Mammary epithelial cell (primary cell): ENCODE measurements at places on chromosomes 7 and 10.

DNA sequence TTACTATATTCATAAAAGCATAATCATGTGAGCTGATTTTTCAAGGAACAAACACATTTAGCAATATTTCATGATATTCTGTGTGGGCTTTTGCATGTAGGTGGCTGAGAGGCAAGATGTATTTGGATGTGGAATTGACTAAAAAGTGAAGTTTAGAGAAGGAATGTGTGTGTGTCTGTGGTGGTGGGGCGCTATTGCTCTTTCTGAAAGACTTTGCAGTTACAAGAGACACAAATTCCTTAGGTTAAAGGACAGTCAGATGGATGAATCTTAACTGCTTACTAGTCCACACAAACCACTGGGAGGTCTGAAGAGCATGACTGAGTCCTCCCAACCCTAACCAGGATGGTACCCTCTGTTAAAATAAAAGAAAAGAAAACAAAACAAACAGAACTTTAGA is 200.1 kb downstream of the SDHAF3 start:
- DNase-seq, result no peak

DNA sequence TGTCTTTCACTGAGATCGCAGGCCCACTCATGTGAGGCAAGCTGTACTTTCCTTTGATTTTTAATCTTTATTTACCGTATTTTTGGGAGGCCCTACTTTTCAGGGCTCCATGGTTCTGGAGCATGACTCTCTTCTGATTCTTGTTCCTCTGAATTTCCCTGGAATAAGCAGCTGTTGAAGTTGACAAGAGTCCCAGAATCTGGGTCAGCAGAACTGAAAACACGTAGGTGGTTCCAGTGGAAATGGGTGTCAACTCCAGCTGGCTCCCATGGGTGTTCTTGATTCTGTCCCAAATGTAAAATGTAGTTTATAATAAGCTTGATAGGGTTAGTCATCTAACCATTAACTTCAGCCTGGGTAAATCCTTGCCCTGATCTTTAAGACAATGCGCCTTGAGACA is 409.4 kb downstream of the GATA3 start:
- DNase-seq, result no peak

DNA sequence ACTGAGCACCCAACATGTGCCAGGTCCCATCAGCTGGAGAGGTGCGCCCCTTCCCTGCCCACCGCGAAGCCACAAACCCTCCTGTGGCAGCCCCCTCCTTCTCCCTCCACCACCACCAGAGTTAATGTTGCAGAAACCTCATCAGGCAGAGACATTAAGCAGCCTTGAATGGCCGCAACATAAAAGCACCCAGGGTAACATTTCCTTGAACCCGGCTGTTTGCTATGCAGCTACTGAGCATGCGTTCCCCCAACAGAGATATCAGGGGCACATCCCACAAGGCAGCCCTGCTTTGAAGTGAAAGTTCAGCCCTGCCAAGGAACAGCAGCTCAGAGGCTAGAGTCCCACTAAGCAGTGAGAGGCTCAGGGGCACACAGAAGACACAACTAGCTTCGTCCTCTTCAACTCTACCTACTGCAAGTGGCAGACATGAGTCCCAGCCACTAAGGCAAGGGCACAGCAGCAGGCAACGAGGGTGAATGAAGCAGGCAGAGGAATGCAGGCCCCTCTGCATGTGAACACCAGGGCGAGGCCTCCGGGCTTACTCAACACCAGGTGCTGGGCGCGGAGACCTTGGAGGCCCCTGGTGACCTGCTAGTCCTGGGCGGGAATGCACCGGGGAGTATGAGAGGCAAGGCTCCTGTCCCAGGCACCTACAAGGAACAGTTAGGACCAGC is 107.4 kb downstream of the SLIT1 start:
- DNase-seq, result no peak

DNA sequence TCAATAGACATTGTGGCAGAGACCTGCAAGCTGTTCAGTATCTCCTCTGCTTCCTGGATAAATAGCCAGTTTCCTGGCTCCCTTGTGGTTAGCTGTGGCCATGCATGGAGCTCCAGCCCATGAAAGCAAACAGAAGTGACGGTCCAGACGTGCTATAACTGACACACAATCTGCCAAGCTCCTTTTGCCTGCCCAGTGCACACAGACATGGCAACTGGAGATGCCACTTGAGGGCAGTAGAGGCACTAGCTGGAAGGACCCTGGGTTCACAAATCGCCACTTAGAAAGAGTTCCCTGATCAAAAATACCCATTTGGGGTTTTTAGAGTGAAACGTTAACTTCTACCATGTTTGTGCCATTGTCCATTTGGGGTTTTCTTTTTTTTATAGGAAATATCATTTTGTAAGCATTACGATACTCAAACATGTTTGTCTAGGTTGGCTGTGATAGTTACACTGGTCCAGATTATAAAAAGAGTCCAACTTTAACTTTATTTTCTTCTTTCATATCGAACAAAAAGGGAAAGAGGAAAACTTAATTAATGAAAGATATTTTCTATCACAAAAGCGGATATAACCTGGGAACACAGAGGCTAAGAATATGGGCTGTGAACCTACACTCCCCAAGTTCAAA is 31.3 kb downstream of the KIN start:
- peak; percentile 14 for DNase-seq

- DNase-seq, result no peak
These were observed 17.4 kb upstream of the SLF2 start for GRCh38 chr10:100895346-100895745.

- DNase-seq, result no peak
These were observed 41.5 kb downstream of the ANKMY2 start for GRCh38 chr7:16604054-16604453.

DNA sequence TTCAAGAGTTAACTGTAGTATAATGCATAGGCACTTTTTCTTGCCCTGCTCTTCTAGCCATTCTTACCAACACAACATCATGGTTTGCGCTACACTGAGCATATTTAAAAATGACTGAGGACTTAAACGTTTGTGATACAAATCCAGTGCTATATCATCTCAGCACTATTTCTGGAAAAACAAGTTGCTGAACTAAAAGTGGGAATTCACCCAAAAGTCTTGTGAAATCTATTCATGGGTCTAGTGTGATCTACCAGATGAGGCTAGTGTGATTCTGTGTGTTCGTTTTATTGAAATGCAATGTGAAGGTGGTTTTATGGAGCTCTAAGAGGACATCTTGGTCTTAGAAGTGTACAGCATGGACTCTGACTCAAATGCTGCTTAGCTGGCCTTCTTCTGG is 584.6 kb upstream of the POM121L12 start:
- DNase-seq, result no peak

DNA sequence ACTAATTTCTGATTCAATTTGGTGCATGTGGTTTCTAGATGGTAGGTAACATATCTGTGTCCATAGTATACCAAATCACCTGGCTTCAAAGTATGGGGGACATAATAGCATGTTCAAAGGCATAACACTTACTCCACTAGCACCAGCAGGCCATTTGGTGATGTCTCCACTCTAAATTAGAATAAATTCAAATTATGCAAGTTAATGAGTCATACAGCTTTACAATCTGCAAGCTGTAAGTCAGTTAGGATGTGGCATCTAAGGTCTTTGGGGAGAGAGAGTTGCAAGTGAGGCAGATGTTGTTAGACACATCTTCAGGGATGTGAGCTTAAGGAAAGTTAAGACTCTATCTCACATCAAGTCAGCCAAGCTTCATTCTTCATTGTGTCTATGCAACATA is 506.4 kb upstream of the GRM3 start:
- DNase-seq, result no peak

GRCh38 chr7:140451716-140452115 is 27.6 kb downstream of the MKRN1 start:
- DNase-seq, result no peak

DNA sequence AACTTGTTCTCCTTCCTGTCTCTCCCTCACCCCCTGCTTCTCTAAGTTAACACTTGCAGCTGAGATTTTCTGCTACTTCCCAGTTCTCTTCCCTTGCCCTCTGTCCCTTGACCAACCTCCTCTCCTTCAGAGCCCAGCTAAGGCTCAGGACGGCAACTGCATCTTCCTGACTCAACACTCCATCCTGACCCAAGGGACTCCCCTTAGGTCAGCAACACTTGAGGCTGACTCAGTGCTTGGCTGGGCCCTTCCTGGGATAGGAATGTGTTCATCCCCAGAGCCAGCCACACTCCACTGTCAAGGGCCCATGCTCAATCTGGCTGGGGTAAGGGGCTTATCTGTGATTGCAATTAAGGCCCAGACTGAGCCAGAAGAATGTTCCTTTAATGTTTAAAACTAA is 3.4 kb downstream of the CALHM2 start:
- peak; percentile 73 for DNase-seq

GRCh38 chr10:104297697-104298660 is 29.0 kb downstream of the GSTO2 start:
- no peak for DNase-seq

DNA sequence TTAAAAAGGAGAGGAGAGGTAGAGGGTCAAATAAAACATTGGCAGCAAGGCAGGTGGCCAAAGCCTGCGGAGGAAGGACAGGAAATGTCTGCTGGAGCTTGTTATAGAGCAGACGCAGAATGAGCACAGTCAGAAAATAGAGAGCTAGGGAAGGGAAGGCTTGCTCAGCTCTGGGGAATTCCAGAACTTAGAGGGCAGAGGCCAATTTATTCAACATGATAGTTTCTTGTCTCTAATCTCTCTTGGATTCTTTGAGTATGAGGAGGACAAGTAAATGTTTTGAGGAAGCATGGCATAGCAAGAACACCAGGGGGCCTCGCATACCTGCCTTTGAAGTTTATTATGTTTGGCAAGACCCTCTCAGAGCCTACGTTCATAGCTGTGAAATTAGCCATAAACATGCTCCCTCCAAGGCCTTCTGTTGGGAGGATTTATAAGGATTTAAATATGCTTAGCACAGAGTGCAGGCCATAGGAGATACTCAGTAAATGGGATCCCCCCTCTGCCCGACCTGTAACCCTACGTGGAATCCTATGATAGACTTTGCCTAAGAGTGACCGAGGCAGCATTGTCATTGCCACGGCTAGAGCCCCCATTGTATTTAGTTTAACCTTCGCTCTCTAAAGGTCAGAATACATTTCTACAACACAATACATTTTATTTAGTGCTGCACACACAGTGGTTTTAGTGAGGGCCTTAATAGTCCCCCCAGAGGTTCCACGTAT is 293.9 kb downstream of the CCDC3 start:
- peak; percentile 78 for DNase-seq

GRCh38 chr7:1523844-1524243 is 6.7 kb upstream of the MAFK start:
- no peak for DNase-seq

DNA sequence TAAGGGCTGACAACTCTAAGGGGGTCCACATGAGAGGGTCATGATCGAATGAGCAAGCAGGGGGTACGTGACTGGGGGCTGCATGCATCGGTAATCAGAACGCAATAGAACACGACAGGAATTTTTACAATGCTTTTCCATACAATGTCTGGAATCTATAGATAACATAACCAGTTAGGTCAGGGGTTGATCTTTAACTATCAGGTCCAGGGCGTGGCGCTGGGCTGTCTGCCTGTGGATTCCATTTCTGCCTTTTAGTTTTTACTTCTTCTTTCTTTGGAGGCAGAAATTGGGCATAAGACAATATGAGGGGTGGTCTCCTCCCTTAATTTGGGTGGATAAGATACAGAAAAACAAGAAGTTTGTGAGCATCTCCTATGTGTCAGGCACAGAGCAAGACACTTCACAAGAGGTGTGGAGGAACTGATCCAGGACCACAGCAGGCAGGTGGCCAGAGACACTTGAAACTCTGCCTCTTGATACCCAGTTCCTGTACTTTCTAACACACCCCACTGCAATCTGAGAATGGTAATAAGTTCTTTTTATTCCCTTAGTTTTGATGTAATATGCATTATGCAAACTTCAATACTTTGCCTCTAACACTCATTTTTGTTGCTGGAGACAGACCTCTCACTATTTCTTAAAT is 18.0 kb upstream of the MRLN start:
- no peak for DNase-seq

GRCh38 chr10:116464257-116464656 is 36.6 kb downstream of the PNLIPRP3 start:
- DNase-seq, result no peak

DNA sequence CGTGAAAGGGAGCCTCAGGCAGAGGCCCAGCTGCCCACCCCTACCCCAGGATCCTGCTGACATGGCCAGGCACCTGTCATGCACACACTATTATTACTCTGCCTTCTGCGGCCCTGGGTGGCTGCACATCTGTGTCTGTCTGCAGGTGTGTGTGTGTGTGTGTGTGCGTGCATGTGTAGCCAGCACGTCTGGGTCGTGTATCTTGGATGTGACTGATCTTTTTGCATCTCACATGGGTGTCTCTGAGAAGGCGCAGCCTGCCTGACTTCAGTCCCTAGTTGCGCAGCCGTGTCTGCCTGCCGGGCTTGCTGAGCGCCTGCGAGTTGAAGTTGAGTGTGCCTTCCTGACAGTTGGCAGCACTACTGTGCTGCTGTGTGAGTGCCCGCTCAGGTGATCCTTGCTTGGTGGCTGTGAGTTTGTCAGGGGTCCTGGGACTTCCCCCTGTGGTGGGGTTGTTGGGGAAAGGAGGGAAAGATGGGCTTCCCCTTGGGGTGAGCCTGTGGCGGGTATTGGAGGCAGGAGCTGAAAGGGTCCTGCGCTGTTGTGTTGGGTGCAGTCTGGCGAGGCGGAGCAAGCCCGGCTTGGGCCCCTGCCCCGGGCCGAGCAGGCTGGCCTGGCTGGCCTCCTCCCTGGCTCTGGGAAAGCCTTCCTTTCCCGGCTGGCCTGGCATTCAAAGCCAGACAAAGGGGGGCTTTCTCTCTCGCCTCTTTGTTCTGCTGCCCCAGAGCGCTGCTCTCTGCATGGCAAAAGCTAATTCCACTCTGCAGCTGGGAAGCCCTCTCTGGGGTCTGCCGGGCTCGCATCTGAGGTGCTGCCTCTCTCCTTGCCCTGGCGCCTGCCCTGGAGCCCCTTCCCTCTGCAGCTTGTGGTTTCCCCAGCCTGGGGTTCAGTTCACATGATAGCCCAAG is 4.9 kb downstream of the TRIM8 start:
- DNase-seq, result no peak

DNA sequence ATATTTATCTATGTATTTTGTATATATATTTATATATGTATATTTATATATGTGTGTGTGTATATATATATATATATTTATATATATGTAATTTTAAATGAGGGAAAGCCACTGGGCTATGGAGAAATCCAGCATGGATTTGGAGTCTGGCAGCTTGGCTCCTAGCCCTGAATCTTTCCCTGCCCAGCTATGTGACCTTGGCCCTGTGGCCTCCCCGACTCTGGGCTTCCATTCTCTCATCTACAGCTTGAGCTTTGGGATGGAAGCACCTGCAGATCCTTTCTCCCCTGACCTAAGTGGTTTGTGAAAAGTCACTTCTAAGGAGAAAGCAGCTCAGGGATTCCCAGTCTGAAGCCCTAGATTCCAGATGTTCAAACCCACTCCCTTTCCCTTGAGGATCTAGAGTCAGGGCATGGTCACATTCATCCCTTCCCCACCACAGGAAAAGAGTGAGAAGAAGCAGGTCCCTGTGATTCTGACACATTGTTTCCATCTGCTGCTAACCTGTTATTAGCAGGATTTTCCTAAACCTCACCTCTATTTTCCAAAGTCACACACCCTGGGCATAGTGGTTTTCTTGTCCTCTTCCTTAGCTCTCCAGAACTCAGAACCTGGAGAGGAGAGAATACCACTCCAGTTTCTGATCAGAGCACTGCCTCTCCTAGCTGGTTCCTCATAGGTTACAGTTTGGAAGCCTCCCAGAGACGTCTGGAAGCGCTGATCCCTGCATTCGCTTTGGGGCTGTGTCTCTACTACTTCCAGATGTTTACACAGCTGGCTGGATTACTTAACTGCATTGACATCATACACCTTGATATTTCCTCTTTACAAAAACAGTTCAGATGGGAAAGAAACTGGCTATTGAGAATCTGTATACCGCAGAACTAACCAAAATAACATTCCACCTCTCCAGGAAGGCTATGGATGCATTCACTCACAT is 327.5 kb upstream of the ZMIZ1 start:
- no peak for DNase-seq
